Skin of body (tissue), 3 donors: ENCODE measurements at places on chromosomes 7 and 10. TPM values are rescaled to one million over a fixed set of nuclear protein-coding genes. Genes with fewer than 3 reads are reported as not detected.

The PDE6C gene
- total RNA-seq, result not detected

- no peak for DNase-seq
These were observed 189.2 kb upstream of the MGMT start for GRCh38 chr10:129277841-129278240.

- DNase-seq, result no peak
These were observed 149.5 kb downstream of the CXCL12 start for GRCh38 chr10:44235363-44235762.

DNA sequence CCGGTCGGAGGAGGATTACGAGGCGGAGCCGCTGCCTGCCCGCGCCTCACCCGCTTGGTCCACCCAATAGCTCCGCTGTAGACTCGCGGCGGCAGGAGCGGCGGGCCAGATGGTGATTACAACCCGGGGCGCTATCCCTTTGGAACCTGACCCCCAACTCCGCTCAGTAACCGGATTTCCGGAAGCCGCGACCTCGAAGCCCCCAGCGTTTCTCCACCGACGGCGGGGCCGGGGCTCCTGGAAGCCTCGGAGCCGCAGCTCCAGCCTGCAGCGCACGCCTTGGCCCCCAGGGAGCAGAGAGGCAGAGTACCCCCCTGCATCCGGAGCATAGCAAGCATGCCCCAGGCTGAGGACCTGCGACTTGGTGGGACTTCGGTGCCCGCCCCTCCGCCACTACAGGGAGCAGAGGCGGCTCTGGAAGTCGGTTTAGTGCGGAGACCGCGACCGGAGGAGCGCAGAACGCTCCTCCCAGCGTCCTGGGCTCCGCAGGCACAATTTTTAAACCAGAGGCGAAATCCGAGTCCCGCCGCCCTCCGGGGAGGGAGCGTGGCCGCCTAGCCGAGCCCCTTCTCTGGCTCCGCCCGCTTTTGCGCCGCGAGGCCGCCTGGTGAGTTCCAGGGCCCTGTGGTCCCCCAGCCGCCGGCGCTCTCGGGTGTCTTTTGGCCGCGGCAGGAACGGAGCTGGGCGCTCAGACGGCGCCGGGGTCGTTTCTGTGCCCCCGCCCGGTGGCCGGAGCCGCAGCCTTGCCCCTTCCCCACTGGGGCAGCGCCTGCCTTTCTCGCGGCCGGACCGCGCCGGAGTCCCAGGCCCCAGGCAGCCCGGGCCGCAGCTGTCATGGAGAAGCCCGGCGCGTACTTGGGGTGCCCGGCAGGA is 28.2 kb upstream of the BMS1 start:
- no peak for DNase-seq

DNA sequence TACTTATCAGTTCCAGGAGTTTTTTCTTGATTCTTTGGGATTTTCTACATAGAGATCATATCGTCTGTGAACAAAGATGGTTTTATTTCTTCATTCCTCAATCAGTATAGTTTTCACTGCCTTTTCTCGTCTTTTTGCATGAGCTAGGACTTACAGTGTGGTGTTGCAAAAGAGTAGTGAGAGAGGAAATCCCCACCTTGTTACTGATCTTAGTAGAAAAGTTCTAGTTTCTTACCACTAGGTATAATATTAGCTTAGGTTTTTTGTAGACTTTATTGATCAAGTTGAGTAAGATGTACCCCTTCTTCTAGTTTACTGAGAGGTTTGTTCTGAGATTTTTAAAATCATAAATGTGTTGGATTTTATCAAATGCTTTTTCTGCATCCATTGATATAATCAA is 123.3 kb downstream of the TMEM26 start:
- no peak for DNase-seq
